GF-D8 (cell line): ENCODE measurements at places on chromosomes 4 and X.

DNA sequence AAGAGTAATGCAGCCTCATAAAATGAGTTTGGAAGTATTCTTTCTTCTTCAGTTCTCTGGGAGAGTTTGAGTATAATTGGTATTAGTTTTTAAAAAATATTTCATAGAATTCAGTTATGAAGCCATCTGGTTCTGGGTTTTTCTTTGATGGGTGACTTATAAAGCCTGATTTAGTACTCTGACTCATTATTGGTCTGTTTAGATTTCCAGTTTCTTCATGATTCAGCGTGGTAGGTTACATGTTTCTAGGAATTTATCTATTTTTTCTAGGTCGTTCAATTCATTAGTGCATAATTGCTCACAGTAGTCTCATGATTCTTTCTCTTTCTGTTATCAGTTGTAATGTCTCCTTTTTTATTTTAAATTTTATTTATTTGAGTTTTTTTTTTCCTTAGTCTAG is 111.2 kb downstream of the CEP44 start:
- no peak for DNase-seq

DNA sequence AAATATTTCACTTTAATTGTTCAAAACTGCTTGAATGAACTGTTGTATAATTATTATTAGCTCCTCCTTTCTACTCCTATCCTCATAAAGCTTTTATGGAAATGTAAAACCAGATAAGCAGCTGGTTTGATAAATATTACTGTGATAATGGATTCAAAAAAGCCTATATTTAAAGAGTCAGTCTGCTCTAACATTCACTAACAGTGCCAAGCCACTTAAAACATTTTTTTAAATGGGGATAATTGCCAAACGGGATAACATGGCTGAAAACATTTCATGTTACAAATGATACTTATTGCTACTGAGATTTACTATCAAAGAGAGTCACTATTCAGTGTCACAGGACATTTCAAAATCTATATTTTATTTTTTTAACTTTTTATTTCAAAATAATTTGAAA is 17.4 kb downstream of the ARHGAP24 start:
- DNase-seq, result no peak

- no peak for DNase-seq
Observed at GRCh38 chr4:152974468-152975379, 38.6 kb downstream of the FHDC1 start.

DNA sequence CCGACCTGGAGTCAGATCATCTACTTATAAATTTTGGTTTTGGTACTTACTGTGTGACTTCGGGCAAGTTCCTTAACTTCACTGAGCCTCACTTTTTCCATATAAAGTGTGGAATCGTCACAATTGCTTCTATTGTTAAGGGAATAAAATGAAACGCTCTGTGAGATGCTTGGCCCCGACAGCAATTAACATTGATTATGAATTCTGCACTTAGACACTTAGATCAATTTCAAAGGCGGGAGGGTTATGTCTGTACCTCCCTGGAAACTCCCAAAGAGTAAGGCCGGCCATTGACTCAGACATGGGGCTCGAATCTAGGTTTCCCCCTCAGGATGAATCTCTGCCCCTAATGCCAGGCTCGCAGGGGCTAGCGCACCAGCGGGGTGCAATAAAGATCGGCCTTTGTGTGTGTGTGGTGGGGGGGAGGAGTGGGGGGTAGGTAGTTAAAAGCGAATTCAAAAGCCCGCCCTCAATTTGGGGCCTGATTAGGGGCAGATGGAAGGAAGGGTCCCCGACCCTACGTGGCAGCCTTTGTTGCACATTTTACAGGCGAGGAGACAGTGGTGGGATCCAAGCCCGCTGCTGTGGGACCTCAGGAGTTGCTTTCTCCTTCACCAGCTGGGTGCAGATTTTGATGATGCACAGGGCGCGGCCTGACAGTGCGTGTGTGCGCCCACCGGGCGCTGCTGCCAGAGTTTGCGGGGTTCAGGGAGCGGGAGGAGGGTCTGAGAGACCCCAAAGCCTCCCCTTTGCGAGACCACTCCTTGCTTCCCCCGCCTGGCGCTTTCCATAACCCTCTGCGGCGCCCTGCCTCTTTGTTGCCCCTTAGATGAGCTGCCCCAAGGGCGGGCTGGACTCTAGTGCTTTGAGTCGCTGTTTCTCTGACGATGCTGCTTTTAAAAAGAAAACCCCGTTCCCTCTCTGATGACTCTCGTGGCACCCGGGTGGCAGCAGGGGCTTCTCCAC is 9.6 kb downstream of the MSX1 start:
- no peak for DNase-seq

- no peak for DNase-seq
Observed at GRCh38 chrX:64842492-64842891, 133.8 kb downstream of the ZC4H2 start.

DNA sequence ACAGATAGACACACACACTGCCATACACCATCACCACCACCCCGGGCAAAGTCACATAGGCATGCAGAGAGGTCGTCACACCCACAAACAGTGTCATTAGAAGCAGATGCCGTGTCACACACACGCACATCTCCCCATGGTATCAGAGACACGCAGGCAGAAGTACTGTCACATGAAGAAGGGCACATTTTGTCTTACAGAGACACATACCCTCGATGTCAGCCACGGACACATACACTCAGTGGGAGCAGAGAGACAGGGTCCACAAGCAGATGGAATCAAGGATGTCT is 3.3 kb downstream of the NALF2 start:
- DNase-seq, result no peak

- peak; percentile 8 for DNase-seq
Observed at GRCh38 chr4:98873059-98873458, 55.9 kb downstream of the EIF4E start.

GRCh38 chrX:77900688-77901087 is 1.4 kb downstream of the COX7B start:
- no peak for DNase-seq

- no peak for DNase-seq
Observed at GRCh38 chrX:68416592-68416991, 16.7 kb downstream of the OPHN1 start.

- DNase-seq, result peak; percentile 31
Observed at GRCh38 chr4:8201321-8201781, 2.3 kb downstream of the SH3TC1 start.

- no peak for DNase-seq
Observed at GRCh38 chrX:134148172-134148692, 88.8 kb upstream of the CCDC160 start.

DNA sequence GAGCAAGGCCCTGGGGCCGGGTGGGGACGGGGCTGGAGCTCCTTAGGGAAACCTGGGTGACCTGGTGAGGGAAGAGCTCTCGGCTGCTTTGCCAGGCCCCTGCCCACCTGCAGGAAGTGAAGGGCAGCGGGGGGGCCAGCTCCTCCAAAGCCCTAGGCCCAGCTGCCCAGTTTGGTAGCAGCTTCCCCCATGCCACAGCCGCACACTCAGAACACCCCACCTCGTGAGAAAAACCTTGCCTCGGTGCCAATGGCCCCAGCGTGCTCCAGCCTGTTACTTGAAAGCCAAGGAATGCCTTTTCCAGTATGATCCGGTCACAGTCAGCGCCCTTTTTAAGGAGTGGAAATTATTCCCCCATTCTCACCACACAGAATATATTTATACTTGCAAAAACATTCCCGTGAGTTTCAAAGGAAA is 38.3 kb downstream of the ACOX3 start:
- DNase-seq, result no peak

DNA sequence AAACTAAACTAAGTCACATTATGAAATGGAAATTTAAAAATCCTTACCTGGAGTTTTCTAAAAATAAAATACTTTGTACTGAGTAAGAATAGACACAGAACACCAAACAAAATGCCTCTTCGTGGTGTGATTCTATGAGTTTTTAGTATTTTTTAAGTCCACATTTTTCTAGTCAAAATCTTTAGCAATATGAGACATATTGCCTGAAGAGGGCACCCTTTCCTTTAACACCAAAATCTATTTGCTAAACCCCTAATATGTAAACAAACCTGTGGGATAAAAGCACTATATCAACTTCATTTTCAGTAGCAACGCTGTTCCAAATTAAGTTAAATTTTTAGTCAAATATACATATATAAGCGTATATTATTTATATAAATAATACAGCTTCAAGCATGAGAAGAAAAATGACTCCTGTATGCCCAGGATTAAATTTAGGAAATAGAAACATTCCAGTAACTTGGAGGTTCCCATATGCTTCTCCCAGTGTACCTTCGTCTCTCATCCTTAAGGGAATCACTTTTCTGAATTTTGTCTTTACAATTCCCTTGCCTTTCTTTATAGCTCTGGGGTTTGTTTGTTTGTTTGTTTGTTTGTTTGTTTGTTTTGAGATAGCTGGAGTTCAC is 23.0 kb upstream of the PGM2 start:
- DNase-seq, result peak; percentile 44

- DNase-seq, result no peak
Observed at GRCh38 chr4:158481811-158482210, 39.9 kb upstream of the RXFP1 start.

DNA sequence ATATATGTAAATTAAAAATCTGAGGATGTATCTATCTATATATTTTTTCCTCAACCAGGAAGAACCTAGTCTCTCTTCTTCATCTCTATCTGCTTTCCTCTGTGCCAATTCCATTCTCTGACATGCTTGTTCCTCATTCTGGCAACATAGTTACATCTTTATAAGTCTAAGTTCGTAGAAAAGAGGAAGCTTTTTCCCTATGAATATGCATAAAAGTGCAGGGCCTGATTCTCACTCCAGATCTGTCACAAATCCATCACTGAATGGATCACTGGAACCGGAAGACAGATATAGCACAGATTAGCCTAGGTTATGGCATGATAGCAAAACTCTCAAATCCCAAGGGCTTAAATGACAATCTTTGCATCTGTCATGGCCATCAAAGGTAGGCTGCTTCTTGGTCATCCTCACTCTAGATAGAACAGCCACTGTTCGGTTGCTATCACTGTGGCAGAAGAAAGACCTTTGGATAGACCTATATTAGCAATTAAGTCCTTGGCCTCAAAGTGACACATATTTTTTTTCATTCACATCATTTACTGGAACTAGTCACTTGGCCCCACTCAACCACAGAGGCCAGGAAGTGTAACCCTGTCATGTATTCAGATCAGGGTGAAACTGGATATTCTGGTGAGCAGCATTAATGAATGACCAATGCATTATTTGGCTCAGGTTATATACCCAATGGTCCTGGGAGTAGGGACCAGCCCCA is 22.2 kb downstream of the DTHD1 start:
- DNase-seq, result peak; percentile 29
